ENCODE measurements at places on chromosomes 16 and 17. TPM values are rescaled to one million over a fixed set of nuclear protein-coding genes. Genes with fewer than 3 reads are reported as not detected.

DNA sequence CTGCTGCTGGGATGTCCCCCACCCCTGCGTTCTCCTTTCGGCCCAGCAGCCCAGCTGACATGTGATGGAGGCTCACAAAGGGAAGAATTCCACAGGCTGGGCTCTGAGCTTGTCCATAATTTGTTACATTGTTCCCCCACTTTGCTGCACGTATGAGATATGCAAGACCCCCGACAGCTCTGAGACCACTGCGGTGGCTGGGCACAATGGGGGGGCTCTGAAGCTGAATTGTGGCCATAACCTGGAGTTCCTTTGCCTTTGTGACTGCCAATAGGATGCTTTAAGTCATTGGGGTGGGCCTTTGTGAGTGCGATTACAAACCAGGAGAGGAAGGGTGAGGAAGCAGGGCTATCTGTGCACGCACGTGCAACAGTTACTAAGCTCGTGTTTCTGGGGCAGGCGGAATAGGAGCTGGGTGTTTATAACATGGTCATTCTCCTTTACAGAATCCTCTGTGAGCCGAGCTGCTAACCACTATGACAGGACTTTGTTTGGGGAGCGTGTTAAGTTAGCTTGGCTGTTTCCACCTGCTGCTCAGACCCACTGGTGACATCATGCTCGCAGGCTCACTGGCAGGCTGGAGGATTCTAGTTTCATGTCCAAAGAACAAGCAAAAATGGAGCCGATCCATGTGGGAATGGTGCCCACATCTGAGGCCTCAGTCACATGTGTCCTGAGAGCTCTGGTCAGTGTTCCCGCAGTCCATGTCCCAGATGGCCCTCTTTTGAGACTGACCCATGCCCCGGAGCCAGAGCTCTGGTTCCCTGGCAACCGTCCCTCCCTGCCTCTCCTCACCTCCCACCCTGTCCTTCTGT is 208.3 kb upstream of the SALL1 start:
- DNase-seq = peak; percentile 5

Gene VPS25
- total RNA-seq = 71.3 TPM

DNA sequence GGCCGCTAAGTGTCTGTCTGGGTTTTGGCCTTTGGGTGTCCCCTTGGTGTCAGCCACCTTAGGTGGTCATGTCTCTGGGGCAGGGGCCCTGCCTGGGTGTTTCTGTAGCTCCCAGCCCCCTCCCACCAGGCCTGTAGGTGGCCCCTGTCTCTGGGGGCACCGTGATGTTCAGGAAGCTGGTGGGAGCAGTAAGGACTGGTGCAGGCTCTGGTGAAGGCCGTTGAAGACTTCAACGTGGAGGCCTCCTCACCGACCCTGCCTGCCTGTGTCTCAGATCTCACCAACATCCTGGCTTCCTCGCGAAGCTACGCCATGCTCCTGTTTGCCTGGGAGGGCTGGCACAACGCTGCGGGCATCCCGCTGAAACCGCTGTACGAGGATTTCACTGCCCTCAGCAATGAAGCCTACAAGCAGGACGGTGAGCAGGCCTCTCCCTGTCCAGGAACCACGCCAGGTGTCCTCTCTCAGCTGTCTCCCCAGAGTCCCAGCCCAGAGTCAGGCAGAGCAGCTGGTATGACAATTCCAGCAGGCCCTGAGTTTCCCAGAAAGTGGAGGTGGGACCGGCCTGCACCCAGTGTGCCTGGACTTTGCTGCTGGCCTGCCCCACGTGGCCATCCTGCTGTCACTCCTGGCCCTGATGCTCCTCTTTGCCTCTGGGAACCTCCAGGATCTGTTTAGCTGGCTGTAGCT is 2.8 kb downstream of the ACE start:
- no peak for DNase-seq

DNA sequence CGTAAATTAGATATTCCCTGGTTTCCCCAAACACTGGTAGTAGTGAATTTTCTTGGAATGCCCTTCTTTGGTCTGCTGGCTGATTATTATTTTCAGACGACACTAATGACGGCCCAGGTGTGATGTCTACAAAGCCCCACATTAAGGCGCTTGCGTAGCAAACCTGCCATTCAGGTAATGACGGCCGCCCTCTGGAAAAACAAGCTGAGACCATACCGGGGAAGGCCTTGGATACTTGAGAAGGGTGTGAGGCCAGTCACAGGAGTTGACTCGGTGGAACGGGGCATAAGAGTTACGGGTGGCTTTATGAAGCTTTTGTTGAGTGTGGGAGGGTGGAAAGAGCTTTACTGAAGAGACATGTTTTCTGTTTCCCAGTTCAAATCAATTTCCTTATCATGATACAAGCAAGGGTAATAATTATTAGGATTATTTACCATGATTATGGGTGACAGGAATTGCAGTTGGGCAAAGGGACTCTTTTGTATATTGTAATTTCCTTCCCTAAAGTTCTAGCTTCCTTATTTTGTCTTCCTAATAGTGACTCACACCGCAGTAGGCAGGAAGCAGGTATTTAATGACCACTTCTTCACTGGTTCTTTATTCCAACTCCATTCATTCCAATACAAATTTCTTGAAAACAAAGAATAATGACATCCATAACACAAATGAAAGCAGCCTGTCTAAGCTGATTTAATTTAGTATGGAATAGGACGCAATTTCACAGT is 24.8 kb downstream of the KRT23 start:
- DNase-seq = no peak

GRCh38 chr16:17384471-17384870 is 86.3 kb downstream of the XYLT1 start:
- DNase-seq = no peak

GRCh38 chr16:1043881-1044451 is 28.6 kb upstream of the SSTR5 start:
- no peak for DNase-seq

- DNase-seq = no peak
Measured at GRCh38 chr16:3095869-3096268, 3.2 kb downstream of the ZSCAN10 start.

- DNase-seq = no peak
Measured at GRCh38 chr17:38926293-38927070, 1.1 kb downstream of the LASP1NB start.

- no peak for DNase-seq
Measured at GRCh38 chr16:88343271-88343791, 39.4 kb upstream of the ZNF469 start.

Gene ALOX12B
- total RNA-seq = not detected

Gene NHERF1
- total RNA-seq = 3.8 TPM

GRCh38 chr17:9880582-9880999 is 24.5 kb downstream of the RCVRN start:
- no peak for DNase-seq

GRCh38 chr17:58308173-58308984 is 20.2 kb downstream of the TSPOAP1 start:
- DNase-seq = no peak

DNA sequence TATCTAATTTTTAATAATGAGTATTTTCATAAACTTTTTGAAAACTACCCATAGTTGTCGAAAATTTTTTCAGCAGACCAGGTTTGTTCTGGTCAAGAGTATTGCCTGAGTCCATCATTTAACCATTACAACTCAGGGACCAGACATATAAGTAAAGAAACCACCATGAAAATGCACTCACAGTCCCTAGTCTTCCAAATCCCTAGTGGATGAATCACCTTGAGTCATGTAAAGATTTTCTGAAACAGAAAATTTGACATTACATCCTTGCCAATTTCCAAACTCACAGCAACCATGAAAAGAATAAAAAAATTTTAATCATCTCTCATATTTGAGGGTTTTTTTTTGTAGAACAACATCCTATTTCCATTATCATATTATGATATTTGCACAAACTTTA is 1337.5 kb upstream of the CDH8 start:
- no peak for DNase-seq

DNA sequence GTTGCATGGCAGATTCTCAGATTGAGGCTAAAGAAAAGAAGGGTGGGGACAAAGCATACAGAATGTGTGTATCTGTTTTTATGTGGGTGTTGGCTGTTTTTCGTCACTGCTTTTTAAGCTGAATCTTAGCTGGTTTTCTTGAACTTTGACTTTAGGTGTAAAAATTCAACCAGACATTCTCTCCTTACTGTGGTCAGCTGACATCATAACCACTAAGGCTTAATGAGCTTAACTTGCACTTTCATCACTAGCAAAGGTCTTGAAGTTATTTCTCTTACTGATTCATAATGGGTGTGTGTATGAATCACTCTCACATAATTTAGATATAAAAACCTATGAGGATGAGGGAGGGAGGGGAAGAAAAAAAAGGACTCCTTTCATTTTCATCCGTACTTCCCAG is 4.0 kb upstream of the CDC6 start:
- peak; percentile 96 for DNase-seq

GRCh38 chr16:88540346-88540977 is 29.7 kb upstream of the ZC3H18 start:
- DNase-seq = no peak

Gene RPGRIP1L
- total RNA-seq = 18.3 TPM

GRCh38 chr16:78562650-78563049 is 463.2 kb downstream of the WWOX start:
- DNase-seq = no peak

Gene TSNAXIP1
- 0.72 TPM for total RNA-seq

Gene PRSS27
- total RNA-seq = under 0.01 TPM

- DNase-seq = no peak
Measured at GRCh38 chr16:84957192-84957591, 54.1 kb downstream of the ZDHHC7 start.

Gene SLC38A8
- not detected for total RNA-seq

Gene MAPK8IP3
- 17.0 TPM for total RNA-seq

DNA sequence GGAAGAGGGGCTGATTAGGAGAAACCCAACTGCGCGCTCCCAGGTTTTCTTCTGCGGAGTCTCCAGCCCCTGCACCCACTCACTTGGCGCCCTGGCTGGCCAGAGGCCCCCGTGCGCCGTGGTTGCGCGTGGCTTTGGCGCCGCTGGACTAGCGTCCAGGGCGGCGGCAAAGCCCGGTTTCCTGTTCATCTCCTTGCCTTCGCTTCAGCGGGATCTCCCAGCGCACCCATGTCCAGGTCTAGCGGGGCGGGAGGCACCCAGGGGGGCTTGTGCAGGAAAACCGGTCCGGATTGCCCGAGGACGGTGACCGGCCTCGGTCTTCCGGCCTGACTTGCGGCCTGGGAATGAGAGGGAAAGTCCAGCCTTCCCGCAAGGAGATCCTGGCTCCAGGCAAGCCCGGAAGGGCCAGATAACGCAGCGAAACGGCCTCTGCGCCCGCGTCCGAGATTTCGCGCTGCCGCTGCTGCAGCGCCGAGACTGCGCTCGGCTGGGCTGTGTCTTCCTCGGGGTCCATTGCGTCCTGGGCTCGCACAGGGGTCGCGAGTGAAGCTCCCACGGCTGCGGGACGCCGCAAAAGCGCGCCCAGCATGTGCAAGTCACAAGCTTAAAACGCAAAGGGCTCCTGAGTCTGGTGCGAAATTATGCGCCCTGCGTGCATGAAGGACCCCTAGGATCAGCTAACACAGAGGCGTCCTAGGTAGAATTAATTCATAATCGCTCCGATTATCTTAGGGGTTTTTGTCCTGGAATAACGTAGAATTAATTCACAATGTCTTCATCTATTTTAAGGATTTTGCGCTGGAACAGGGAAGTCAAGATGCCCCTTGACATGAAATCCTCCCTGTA is 5.7 kb downstream of the FOXF1 start:
- peak; percentile 51 for DNase-seq

DNA sequence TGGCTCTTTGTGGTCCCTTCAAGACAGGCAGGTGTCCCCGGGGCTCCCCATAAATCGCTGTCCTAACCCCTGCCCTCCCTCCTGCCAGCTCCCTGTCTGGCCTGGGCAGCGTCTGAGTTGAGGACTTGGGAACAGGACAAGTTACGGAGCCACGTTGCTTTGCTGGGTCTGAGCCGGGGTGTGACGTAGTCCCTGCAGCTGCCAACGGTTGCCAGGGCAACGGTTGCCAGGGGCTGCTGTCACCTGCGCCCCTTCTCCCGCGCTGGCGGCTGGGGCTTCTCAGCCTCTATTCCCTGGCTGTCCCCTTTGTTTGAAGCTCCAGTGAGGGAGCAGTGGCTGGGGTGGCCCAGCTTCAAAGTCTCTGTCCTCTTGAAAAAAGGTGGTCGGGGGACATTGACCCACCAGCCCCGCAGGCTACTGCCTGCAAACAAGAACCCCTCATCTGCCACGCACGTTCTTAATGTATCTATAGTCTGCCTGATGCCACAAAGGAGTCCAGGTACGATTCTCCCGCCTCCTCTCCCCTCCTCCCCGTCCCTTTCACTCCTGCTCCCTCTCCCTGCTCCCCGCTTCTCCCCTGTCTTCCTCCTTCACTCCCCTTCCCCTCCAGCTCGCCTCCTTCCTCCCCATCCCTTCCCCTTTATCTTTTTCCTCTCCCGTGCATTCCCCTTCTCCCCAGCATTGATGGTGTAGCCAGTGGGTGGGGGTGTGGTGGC is 10.9 kb downstream of the ADGRG1 start:
- no peak for DNase-seq

Gene SRCIN1
- total RNA-seq = not detected

Gene SLFN12L
- total RNA-seq = under 0.01 TPM

DNA sequence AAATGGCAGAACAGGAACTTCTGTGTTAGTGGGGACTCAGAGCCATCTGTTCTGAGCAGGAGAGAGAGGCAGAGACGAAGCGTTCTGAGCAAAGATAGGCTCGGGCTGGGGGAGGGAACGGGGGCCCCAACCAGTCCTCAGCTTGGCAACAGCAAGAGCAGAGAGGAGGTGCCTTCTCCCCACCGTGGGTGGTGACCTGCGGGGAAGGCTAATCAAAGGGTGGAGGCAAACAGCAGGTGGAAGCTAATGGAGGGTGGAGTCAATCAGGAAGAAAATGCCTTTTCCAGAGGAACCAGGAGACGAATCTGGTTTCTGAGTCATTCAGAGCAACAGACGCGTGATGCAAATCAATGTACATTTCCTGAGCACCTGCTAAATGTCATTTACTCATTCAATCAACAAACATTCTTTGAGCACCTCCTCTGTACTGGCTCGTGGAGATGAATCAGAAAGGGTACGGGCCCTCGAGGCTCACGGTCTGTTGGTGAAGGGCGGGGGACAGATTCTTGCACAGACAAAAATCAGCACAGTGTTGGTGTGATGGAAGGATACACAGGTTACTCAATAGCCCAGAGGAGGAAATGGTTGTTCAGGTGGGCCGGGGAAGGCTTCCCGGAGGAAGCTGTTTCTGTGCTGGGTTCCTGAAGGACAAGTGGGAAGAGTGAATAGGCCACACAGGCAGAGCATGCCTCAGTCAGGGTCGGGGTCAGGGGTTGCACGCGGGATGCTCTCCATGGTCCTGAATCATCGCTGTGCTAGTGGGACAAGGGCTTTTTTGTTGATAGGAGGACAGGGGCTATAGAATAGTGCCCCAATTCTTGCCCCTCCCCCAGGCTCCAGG is 5.7 kb upstream of the SPNS2 start:
- peak; percentile 28 for DNase-seq

Gene TNS4
- not detected for total RNA-seq

Measured in IMR-90 (cell line).